Activated T-helper 2 cell treated with anti-CD3 and anti-CD28 coated beads, Interferon-gamma antibody, Interleukin-2, Interleukin-4, amounts not matched to agents 10 μg/mL and 5 μg/mL and 100 μg/mL, durations not matched to agents 14 hours and 24 hours and 36 hours (primary cell): ENCODE measurements at places on chromosomes 2 and 18. TPM values are rescaled to one million over a fixed set of nuclear protein-coding genes. Genes with fewer than 3 reads are reported as not detected.

The ZBTB7C gene
- total RNA-seq: 0.07 and 0.21 TPM in 2 replicates

The SLC19A3 gene
- not detected in 2 replicates for total RNA-seq

The LYG1 gene
- total RNA-seq: 2.0 and 2.2 TPM in 2 replicates

GRCh38 chr18:56873441-56874140, 222.4 kb downstream of the WDR7 start:
- no peaks in the 10 kb centered on the region for H3K36me3 ChIP-seq
- no peak overlapping the region for H3K27ac ChIP-seq
- no peak overlapping the region for H3K4me3 ChIP-seq
- H3K4me1 ChIP-seq: peaks cover 6% of the 10 kb centered on the region
- no peak for DNase-seq

DNA sequence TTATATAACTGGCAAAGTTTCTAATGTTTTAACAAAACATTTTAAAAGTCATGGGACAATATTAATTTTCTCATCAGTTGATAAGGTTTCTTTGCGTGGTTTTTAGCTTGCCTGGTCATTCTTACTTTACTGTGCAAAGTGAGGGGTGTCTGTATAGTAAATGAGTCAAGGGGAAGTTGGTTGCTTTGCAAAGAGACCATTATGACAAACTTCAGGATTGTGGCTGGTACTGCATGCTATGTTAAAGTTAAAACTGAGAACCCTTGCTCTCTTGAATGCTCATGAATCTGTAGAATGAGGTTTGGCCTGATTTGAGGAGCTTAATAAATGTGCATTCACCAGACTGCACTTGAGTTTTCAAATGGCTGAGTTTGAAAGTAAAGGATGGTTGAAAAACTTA, 47.0 kb downstream of the COL4A4 start:
- H3K36me3 ChIP-seq: no peaks in the 10 kb centered on the region
- DNase-seq: no peak
- no peak overlapping the region for H3K27ac ChIP-seq
- H3K4me3 ChIP-seq: no peak overlapping the region
- peaks cover 2% of the 10 kb centered on the region for H3K4me1 ChIP-seq

DNA sequence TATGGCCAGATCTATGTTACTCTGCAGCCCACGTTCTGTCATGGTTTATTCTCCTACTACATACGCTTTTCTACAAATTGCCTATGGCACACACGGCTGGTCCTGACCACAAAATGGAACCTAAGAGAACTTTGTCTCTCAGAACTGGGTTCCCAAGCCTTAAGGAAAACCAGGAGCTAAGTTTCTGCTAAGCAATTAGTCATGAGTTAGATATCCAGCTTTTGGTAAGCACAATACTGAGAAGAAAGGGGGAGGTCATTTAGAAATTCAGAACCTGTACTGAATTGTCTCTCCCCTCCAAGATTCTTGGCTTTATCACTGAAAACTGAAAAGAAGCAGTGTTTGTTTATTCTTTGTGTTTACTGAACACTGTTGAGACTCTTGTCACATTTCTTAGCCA, 283.5 kb upstream of the TANK start:
- no peaks in the 10 kb centered on the region for H3K27me3 ChIP-seq
- no peaks in the 10 kb centered on the region for H3K4me1 ChIP-seq
- H3K36me3 ChIP-seq: no peaks in the 10 kb centered on the region

DNA sequence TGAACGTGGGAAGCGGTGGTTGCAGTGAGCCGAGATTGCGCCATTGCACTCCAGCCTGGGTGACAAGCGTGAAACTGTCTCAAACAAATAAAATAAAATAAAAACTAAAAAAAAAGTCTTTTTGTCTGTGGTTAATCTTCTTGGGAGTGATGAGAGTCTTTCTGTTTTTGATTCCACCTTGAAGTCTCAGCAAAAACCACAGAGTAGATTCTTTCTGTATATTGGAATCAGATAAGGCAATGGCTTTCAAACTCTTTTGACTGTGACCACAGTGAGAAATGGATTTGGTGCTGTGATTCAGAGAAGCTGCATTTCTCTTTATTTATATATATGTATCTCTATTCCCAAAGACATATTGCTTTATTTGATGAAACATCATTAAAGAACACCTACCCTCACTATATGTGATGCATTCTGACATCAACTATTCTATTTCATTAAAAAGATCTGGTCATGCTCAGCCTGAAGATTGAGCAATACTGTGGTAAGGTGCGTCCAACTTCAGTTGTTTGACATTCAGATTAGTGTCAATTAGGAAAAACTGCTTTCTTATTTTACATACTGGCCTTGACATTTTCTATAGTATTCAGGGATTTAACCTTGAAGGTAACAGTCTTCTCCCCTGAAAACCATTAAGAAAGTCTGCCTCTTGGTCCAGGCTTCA, 15.6 kb downstream of the HRH4 start:
- H3K27ac ChIP-seq: no peak overlapping the region
- peaks cover 65% of the 10 kb centered on the region for H3K27me3 ChIP-seq
- H3K4me3 ChIP-seq: no peak overlapping the region
- H3K36me3 ChIP-seq: peaks cover 5% of the 10 kb centered on the region
- no peak for DNase-seq

DNA sequence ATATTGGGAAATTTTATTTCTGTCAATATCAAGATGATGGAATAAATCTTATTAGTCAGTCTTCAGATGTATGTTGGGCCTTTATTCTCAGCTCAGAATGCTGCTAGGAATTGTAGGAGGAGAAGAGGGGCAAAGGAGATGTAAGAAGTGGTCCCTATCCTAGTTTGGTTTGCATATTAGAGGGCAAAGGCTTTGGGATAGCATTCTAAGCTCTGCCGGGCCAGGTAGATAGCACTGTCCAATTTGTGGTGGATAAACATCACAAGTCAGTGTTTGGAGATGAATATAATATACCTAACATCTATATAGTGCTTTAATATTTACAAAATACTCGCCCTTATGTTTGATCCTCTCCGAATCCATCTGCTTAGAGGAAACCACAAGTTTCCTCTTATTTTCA, 149.2 kb downstream of the GULP1 start:
- H3K36me3 ChIP-seq: no peaks in the 10 kb centered on the region
- H3K4me1 ChIP-seq: no peaks in the 10 kb centered on the region
- no peak for DNase-seq
- no peak overlapping the region for H3K4me3 ChIP-seq

- H3K4me1 ChIP-seq: no peaks in the 10 kb centered on the region
- DNase-seq: no peak
- H3K27me3 ChIP-seq: peaks cover 6% of the 10 kb centered on the region
- H3K4me3 ChIP-seq: no peak overlapping the region
- H3K36me3 ChIP-seq: no peaks in the 10 kb centered on the region
These were observed 311.0 kb downstream of the NDUFA10 start for GRCh38 chr2:239714116-239714515.

GRCh38 chr2:105339414-105339813, 2.1 kb downstream of the C2orf49 start:
- no peak for DNase-seq
- peaks cover 29% of the 10 kb centered on the region for H3K4me1 ChIP-seq
- peak overlapping the region; percentile 99 for H3K4me3 ChIP-seq
- H3K27ac ChIP-seq: no peak overlapping the region
- H3K36me3 ChIP-seq: peaks cover 45% of the 10 kb centered on the region

DNA sequence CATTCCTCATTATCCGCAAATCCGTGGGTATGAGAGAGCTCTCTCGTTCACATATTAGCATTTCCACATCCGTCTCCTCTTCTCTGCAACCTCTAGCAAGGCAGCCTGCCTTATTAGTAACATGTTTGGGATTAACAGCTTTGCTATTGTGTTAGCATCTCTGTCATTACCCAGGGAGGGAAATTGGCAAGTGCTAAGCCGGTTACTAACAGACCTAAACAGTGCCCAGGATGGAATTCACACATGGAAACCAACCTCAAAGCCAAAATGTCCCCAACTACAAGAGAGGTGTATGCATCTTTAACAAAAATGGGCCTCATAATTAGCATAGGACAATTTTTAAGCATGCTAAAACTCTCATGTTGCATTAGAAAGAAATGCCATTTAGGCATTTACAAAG, 309.0 kb upstream of the MEIS1 start:
- H3K36me3 ChIP-seq: no peaks in the 10 kb centered on the region
- no peak overlapping the region for H3K4me3 ChIP-seq
- no peak for DNase-seq
- H3K27me3 ChIP-seq: no peaks in the 10 kb centered on the region

DNA sequence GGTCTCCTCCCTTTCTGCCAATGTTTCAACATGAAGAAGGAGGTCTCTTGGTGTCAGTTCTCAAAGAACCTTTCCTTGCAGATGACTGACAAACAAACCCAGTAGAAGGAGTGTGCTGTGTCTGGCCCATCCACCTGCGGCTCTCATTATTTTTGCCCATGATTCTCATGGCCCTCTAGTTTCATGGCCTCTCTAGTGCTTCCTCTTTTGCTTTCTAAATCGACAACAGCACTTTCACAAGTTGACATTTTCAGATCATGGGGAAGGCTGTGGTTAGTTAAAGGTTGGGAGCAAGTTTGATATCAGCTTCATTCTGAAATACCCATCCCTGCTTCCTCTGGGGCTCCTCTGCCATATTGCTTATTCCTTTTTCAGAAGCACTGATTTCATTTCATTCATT, 805.2 kb downstream of the SLC4A3 start:
- no peaks in the 10 kb centered on the region for H3K36me3 ChIP-seq
- no peak overlapping the region for H3K4me3 ChIP-seq
- no peaks in the 10 kb centered on the region for H3K4me1 ChIP-seq

GRCh38 chr2:224716201-224716600, at the start of gene CCDC195:
TSS of gene CCDC195 (minus strand) at chr2:224716365. CDS start at chr2:224716365, 0 bp downstream.
- no peak within 1 kb of the TSS for H3K27ac ChIP-seq
- no peaks in the 10 kb centered on the region for H3K4me1 ChIP-seq
- no peaks in the 10 kb centered on the region for H3K36me3 ChIP-seq

- no peak overlapping the region for H3K4me3 ChIP-seq
- no peak for DNase-seq
- no peaks in the 10 kb centered on the region for H3K36me3 ChIP-seq
These were observed 450.2 kb downstream of the PLCL1 start for GRCh38 chr2:198254536-198255090.

DNA sequence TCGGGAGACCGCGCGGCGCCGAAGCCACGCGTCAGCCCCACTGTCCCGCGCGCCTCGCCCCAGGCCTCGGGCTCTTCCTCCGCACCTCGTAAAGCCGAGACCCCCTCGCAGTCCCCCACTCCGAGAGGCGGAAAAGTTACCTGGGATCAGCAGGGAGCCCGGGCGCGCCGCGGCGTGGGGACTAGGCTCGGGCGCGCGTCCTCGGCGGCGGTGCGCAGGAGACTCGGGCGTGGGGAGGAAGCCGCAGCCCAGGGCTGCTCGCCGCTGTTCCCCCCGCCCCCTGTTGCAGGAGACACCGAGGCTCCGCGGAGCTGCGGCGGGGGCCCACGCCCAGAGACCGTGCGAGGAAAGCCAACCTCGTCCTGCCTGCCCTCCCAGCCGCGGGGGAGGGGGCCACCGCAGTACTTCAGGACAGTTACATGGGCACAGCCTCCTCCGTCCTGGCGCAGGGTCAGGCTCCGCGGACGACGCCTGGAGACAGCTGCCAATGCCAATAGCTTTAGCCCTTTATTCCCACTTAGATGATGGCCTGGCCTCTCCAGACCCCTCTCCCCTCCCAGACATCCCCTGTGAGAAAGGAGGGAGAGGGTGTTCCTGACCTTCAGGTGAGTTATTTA, at the start of gene EPB41L3:
TSS of gene EPB41L3 (minus strand) at position 225 of the 617 bp plus-strand sequence. CDS start 54,814 bp downstream, outside the sequence.
- H3K4me1 ChIP-seq: peaks cover 2% of the 10 kb centered on the region
- peaks cover 44% of the 10 kb centered on the region for H3K27me3 ChIP-seq
- H3K36me3 ChIP-seq: no peaks in the 10 kb centered on the region
- no peak within 1 kb of the TSS for H3K27ac ChIP-seq

DNA sequence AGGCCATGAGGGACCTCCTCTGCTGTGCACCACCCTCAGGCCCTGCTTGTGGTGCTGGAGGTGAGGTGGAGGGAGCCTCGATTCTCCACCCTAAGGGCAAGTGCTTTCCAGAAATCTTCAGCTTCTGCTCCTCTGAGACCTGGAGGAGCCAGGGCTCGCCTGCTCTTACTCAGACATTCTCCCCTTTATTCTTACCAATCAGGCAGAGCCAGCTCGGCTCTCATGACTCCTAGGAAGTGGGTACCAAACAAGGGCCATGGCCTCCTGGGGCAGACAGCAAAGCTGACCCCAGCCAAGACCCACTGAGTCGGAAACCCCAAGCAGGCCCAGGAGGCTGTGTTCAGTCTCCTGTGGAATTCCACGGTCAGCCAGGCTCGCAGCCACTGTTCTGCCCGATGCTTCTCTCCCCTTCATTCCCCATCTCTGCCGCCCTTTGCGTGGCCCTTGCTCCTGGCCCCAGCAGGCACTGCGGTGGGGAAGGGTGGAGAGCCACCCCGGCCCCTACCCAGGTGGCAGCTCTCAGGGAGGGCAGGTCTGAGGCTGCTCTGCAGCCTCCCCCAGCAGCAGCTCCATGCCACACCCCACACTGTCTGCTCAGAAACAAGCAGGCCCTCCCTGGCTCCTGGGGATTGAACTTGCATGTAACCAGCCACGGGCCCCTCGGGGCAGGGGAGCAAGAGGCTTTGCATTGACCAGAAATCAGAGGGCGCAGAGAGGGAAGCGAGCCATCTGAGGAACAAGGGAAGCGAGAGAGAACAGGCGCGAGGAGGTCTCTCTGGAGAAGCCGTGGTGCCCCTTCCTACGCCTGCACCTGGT, 24.0 kb downstream of the HS1BP3 start:
- no peaks in the 10 kb centered on the region for H3K27me3 ChIP-seq
- H3K36me3 ChIP-seq: no peaks in the 10 kb centered on the region
- no peak overlapping the region for H3K27ac ChIP-seq
- no peaks in the 10 kb centered on the region for H3K4me1 ChIP-seq
- no peak overlapping the region for H3K4me3 ChIP-seq

DNA sequence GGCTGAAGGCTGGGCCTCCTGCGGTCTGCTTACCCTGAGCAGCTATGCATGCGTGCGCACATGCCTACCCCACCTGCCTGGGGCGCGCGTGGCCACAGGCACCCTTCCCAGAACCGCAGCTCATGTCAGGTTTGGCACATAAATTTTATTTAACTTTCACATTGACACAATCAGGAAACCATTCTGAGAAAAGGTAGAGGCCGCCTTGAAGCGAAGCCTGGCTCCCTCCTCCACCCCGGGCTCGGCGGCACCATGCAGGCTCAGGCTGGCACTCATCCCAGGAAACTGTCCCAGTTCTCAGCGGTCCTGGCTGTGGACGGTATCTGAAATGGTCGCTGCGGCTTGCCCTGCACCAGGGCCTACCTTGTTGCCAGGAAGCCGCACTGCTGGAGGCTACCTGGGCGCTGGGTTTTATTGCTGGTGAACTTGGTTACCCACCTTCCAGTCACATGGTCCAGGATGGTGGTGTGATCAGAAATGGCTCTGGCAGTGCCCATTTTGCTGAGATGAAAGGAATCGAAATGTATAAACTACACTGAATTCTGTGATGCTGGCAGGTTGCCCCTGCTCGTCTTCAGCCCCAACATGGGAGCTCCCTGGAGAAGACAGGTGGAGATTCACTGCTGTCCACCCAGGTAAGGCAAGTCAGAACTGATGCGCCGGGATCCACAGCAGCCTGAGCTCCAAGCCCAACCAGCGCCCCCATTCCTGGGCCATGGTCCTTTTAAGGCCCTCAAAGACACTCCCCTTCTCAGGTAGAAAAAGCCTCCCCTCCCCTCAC, 25.5 kb downstream of the CHST10 start:
- DNase-seq: no peak
- no peak overlapping the region for H3K27ac ChIP-seq
- no peaks in the 10 kb centered on the region for H3K27me3 ChIP-seq

GRCh38 chr2:47272031-47272864, 117.1 kb upstream of the STPG4 start:
- H3K27me3 ChIP-seq: peaks cover 2% of the 10 kb centered on the region
- peak overlapping the region; percentile 52 for H3K4me3 ChIP-seq
- H3K36me3 ChIP-seq: no peaks in the 10 kb centered on the region
- H3K27ac ChIP-seq: no peak overlapping the region
